ENCODE measurements at places on chromosomes 3 and 15.

- no peak for DNase-seq
These were observed 25.5 kb downstream of the FAM174B start for GRCh38 chr15:92629975-92630626.

GRCh38 chr15:33104212-33104611 lies 90.3 kb downstream of the FMN1 start:
- peak; percentile 79 for DNase-seq

- DNase-seq: no peak
These were observed 35.6 kb downstream of the MAP2K5 start for GRCh38 chr15:67578020-67578600.

GRCh38 chr3:140553591-140553990 lies 124.3 kb upstream of the TRIM42 start:
- DNase-seq: no peak

- DNase-seq: no peak
These were observed 242.1 kb upstream of the CTDSPL start for GRCh38 chr3:37619568-37619967.

- DNase-seq: no peak
These were observed 75.1 kb upstream of the TRIM42 start for GRCh38 chr3:140602781-140603180.

- DNase-seq: peak; percentile 33
These were observed 603.7 kb upstream of the CFAP20DC start for GRCh38 chr3:59653405-59654122.

- DNase-seq: no peak
These were observed 30.8 kb upstream of the EOMES start for GRCh38 chr3:27752926-27753325.

- DNase-seq: no peak
These were observed 46.7 kb downstream of the KLHL6 start for GRCh38 chr3:183508821-183509220.

DNA sequence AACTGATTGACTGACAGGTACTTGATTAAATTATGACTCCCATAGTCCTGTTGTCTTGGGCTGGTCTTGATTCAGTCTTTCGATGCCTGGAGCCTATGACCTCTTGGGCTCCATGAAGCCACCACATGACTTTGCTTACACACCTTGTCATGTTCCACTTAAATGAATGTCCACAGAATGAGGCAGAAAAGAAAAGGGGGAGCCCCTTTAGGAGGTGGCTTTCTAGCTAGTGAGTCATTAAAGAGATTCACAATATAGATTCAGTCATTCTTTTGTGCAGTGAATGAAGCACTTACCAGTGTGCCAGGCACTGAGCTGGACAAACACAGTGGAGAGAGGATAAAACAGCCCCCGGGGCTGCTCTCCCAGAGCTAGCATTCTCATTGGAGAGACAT lies 17.1 kb downstream of the VIPR1 start:
- no peak for DNase-seq

Measured in foreskin keratinocyte (primary cell).